Esophagus squamous epithelium (tissue), 5 donors: ENCODE measurements at places on chromosomes 6 and 20.
A peak's percentile ranks its signal among the peaks of the same experiment; 100 is the strongest.

- no peaks in the 10 kb centered on the region for H3K36me3 ChIP-seq
- DNase-seq, result no peak
- no peak overlapping the region for H3K4me3 ChIP-seq
- H3K27me3 ChIP-seq, result no peaks in the 10 kb centered on the region
Observed at GRCh38 chr20:21384308-21384892, 12.9 kb downstream of the NKX2-4 start.

DNA sequence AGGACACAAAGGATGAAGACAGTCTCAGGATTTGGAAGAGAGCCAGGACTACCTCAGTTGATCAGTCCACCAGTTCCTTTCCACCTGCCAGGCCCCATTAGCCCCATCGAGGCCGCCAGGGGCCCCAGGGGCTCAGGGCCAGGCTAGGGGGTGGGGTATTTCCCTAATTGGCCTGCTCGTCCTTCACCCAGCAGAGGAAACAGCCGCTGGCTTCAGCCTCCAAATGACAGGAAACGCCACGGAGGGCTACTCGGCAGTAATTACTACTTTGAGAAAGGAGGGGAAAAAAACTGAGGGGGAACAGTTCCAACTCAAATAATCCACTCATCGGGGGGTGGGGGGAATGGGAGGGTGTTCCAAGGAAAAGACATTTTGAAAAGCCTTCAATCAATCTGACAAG is 42.7 kb downstream of the MAFB start:
- no peak overlapping the region for H3K27ac ChIP-seq
- no peaks in the 10 kb centered on the region for H3K27me3 ChIP-seq
- no peak overlapping the region for H3K4me3 ChIP-seq
- DNase-seq, result no peak
- no peaks in the 10 kb centered on the region for H3K36me3 ChIP-seq

- no peaks in the 10 kb centered on the region for H3K4me1 ChIP-seq
- no peak for DNase-seq
- H3K27ac ChIP-seq, result no peak overlapping the region
- H3K27me3 ChIP-seq, result no peaks in the 10 kb centered on the region
- H3K36me3 ChIP-seq, result no peaks in the 10 kb centered on the region
- no peak overlapping the region for H3K4me3 ChIP-seq
Observed at GRCh38 chr6:135842618-135843392, 8.7 kb upstream of the PDE7B start.

DNA sequence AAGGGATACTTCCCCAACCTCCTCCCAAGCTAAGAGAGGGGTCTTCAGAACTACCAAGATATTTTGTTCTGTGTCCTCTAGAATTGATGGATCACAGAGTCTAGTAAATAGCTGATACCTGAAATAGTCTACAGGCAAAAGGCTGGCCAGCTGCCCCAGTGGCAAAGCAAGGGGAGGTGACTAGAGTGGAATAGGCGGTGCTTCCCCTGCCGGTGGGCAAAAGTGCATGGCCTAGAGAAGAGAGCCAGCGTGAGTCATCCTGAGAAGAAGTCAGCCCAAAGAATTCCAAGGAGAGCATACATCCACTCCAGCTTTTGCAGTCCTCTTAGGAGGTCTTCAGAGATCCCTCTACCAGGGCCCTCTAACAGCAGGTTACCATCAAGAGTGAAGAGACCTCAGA is 14.7 kb downstream of the DPPA5 start:
- no peak for DNase-seq
- no peak overlapping the region for H3K4me3 ChIP-seq
- H3K36me3 ChIP-seq, result no peaks in the 10 kb centered on the region
- H3K27ac ChIP-seq, result no peak overlapping the region

- peaks cover 20% of the 10 kb centered on the region for H3K4me1 ChIP-seq
- H3K4me3 ChIP-seq, result no peak overlapping the region
- H3K36me3 ChIP-seq, result no peaks in the 10 kb centered on the region
- no peak for DNase-seq
- H3K27me3 ChIP-seq, result peaks cover 49% of the 10 kb centered on the region
- H3K27ac ChIP-seq, result no peak overlapping the region
Observed at GRCh38 chr6:168194732-168195567, 115.9 kb upstream of the FRMD1 start.

DNA sequence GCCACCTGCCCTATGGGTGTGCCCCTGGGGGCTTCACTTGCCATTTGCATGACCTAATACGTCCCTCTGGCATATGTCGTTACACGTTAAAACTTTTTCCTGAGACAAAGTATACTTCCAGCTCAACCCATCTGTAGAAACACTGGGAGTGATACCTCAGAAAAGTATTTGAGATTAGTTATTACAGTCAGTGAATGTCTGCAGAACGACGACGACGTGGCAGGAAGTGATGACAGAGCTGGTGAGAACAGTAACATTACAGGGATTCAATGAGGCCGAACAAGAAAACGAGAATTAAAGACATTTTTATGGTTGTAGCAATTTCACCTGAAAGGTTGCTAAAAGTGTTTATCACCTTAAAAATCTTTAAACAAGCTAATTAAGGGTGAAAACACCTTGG is 40.2 kb downstream of the SASH1 start:
- H3K27ac ChIP-seq, result peak overlapping the region; percentile 16
- H3K4me1 ChIP-seq, result peaks cover 38% of the 10 kb centered on the region
- no peaks in the 10 kb centered on the region for H3K27me3 ChIP-seq
